ENCODE measurements at places on chromosomes 1 and 21.

GRCh38 chr1:27136998-27137542, 17.9 kb downstream of the SLC9A1 start:
- DNase-seq = peak; percentile 79

DNA sequence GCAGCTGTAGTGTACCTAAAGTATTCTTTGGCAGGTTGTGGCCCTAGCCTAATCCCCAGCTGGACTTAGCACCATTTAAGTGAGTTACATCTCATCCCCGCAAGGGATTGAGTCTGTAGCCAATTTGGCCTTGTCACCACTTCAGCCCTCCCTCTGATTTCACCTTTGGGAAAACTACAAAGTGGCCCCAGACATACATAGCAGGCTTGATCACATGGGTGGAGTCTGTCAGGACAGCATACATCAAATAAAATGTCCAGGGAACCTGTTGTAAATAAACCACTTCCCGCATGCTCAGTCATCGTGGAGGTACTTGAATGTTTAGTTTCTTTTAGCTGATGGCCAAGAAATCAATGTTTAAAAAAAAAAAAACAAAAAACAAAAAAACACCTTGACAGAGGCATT, 142.5 kb downstream of the DHRS3 start:
- no peak for DNase-seq

DNA sequence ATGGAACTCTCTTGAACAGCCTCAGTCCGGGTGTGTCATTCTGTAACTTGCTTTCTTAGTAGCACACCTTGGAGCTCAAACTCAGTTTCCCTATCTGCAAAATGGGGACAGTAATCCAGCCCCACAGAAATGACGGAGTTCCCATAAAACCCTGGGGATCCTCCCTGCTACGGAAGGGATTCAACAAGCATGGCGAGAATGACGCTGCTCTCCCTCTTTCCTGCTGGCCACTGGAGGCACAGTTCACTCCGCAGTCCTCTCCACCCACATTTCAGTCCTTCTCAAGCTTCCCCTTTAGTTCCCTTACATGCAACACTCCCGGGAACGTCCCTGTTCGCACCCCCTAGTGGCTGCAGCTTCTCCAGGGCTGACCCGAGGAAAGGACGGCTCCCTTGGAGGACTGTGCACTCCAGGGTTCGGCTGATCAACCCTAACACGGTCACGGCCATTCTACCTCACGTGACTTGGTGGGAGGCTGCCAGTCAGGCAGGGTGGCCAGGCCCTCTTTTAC, 20.6 kb downstream of the RUNX3 start:
- no peak for DNase-seq

DNA sequence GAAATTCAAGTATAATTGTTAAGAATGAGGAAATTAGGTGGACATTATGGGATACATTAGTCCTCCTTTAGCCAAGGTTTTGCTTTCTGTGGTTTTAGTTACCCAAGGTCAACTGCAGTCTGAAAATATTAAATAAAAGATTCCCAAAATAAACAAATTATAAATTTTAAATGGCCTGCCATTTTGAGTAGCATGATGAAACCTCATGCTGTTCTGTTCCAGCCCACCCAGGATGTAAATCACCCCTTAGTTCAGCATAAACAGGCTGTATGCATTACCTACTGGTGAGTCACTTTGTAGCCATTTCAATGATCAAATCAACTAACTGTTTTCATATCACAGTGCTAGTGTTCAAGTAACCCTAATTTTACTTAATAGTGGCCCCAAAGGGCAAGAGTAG, 132.5 kb upstream of the LYPLAL1 start:
- no peak for DNase-seq

DNA sequence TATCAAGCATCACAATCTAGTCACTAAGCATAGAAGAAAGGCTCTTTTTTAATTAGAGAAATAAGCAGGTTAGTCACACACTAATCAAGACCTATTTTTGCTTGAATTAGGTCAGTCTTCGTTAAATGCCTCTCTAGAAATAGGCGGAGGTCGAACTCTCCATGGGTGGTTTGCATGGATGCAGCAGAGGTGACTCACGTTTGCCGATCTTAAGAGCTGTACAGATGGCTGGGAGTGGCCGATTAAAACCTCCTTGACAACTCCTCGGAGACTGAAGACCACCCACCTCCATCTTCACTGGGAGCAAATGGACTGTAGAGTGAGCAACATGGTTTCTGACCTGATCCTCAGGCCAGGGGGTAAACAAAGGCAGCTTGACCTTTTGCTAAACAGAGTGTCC, 249.3 kb downstream of the ZNF648 start:
- DNase-seq = no peak

DNA sequence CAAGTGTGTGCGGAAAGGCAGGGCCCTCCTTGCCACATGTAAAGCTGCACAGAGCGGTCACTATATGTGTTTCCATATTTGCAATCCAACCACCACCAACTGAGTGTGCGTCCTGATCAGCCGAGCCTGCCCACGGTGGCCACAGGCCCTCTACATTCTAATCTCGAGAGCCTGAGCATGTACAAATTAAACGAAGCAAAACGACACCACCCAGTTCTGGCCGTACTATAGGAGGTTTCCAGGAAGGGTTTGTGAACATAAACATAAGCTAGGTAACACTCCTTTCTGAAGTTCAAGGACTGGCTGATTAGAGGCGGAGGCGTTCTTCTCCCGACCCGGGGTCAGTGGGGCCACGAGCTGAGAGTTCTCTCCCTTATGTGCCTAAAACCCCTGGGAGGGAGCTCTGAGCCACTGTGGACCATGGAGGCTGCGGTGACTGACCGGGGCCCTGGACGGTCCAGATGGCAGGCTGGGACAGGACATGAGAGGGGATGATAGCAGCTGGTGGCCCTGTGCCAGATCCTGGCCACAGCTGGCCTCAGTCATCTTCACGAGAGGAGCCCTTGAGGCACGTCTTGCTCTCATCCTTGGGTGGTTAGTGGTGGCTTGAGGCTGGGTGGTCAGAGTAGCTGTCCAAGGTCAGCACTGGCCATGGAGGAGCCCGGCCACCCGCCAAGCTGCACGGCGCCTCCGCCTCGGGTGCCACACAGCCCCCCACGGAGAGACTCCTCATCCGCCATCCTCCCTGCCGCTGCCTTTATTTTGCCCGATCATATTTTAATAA, 39.1 kb upstream of the TRAPPC10 start:
- DNase-seq = no peak

DNA sequence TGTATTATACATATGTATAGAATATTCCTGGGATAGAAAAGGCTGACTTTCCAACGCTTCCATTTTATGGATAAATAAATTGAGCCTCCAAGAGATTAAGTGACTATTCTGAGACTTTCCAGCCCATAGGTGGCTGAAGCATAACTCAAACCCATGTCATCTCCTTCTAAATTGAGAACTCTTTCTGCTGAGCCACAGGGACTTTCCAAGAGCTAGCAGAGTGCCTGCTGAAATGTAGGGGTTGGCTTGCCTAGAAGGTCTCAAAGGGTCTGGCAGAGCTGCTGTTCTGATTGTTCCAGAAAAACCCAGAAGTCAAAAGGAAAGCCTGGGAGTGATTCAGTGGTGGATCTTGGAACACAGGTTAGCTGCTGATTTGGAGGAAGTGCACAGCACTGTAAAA, 146.4 kb upstream of the BEND5 start:
- DNase-seq = no peak

- no peak for DNase-seq
These were observed at the start of gene EPHB2 for GRCh38 chr1:22710701-22711049. EPHB2 (plus strand) TSS chr1:22710839; CDS start chr1:22710983, 144 bp downstream.

DNA sequence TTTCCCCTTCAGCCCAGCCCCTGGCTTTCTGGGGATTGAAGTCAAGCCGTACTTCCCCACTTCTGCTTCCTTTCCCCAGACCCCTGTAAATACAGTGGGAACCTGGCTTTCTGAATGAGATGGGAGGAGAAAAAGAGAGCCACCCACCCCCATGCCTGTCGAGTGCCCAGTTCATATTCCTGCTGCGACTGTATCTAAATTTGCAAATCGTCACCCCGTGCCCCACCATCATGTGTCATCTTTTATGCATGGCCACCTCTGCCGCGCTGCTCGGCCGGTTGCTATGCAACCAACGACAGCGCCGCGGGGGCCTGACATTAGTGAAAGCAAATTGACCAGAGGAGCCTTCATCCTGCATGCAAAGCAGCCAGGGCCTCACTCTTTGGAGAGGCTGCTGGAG, 143.0 kb downstream of the ELAVL4 start:
- no peak for DNase-seq

DNA sequence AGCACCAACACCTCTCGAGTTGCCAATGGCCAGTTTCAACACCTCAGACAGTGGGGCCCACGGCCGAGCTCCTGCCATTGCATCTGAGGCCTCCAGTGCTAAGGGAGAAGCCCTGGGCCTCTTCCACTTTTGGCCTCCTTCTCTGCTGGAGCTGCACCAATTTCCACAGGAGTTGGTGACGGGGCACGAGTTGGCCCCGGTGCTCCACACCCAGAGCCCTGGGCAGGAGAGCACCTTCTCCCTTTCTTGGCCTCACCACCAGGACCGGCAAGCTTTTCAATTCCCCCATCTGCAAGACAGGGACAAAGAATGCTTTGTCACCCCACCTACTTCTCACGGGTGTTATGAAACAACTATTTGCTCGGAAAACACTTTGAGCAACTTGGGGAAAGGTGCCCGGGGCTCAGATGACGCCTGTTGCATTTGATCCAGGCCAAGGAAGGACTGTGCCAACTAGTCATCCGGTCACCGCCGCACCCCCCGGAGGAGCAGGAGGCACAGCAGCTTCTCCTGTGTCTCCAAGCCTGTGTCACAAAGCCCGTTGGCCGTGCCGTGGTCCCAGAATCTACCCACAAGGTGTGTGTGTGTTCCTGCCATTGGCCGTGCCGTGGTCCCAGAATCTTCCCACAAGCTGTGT, 55.2 kb downstream of the TOMM20 start:
- no peak for DNase-seq

GRCh38 chr1:186225096-186225495, 150.0 kb downstream of the TPR start:
- no peak for DNase-seq

DNA sequence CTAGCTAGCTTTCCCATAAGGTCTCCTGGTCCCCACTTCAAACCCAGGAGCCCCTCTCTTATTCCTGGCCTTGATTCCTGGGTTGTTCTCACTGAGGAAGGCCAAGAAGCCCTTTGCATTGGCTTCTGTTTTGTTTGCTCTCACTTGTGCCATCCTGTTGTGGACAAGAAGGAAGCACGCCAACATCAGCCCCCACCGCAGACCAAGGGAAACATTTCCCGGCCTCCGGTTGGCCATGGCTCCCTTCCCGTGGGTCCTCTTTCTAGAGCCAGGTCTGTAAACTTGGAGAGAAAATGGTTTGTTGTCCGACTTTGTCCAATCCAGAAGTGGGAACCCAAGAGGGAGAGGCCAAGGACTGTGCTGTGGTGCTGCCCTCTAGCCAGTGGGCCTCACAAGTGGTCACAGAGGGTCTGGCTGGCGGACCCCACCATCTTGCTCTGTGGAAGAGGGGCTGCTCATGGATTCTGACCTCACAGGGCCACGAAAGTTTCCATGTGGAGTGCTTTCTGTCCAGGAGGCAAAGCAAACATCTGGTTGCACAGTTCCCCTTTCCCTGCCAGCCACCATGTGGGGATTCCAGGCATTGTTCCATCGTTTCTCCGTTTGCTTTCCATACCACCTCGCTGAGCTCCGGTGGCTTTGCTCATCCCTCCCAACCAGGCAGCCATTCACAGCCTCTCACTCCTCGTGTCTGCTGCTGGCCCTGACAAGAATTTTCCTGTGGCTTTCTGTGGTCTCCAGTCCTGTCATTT, 18.9 kb upstream of the TENT5C start:
- no peak for DNase-seq

GRCh38 chr1:85275701-85276214, 674 bp downstream of the BCL10 start:
- peak; percentile 41 for DNase-seq

DNA sequence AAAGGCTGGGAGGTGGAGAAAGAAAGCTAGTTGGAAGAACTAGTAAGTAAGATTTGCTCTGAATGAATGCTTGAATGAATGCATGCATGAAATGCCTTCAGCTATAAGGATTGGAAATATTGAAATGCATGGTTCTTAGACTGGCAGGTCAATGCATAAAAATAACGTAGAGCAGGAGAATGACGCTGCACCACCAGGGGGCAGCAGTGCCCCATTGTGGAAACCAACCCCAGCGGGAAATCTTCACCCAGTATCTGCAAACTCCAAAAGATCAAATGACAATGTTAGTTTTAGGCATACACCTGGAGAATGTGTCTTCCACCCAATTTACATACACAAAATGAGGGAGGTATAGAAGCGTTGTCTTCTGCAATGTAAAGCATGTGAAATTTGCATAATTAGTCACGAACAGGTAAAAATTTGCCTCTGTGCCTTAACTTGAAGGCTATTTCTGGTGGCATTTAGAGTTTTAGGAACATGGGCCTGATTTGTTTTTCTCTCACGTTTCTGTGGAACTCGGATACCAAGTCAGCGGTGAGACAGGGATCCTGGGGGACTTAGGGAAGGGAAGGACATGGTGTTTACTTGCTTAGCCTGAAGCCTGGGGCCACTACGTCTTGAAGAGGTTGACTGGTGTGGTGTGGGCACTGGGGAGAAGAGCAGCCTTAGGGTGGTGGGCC, 78.6 kb downstream of the HHAT start:
- DNase-seq = peak; percentile 59

DNA sequence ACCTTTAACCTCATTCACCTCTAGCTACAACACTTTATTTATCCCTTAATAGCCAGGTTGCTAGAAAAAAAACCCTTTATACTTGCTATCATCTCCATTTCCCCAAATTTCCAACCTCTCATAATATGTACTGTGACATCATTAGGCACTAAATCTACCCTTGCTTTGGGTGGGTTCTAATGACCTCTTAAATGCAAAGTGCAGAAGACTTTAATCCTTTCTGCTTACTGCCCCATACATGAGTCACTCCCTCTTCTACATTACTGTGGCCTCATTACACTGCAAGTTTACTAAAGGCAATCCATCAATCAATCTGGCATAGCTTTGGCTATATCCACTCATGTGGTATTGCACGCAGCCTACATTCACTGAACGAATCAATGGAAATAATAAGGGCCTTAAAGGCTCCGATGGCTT, 353.3 kb downstream of the SMYD3 start:
- no peak for DNase-seq

DNA sequence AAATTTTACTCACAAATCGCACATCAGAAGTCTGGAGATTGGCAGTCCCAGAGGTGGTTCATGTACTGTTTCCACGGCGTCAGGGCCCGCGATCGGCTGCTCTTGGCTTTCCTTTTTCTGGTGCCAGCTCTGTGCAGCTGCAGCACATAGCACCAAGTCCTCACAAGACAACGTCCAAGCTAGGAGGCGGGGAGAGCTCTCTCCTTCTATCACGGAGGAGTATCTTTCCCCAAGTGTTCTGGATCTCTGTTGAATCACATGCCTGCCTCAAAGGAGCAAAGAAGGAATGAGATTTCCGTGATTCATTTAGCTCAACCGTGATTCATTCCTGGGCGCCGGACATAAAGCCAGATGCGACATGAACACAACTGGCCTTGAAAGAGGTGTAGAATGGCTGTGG, 25.5 kb downstream of the MT1HL1 start:
- no peak for DNase-seq

GRCh38 chr1:95879498-95880050, 645.6 kb downstream of the RWDD3 start:
- no peak for DNase-seq

GRCh38 chr1:59549903-59550302, 253.0 kb downstream of the FGGY start:
- DNase-seq = no peak

GRCh38 chr1:202187041-202187671, 6.4 kb upstream of the LGR6 start:
- no peak for DNase-seq

GRCh38 chr1:225737866-225738265, 39.8 kb upstream of the SRP9 start:
- no peak for DNase-seq
